ENCODE measurements at places on chromosomes 1 and 21.
A peak's percentile ranks its signal among the peaks of the same experiment; 100 is the strongest.

DNA sequence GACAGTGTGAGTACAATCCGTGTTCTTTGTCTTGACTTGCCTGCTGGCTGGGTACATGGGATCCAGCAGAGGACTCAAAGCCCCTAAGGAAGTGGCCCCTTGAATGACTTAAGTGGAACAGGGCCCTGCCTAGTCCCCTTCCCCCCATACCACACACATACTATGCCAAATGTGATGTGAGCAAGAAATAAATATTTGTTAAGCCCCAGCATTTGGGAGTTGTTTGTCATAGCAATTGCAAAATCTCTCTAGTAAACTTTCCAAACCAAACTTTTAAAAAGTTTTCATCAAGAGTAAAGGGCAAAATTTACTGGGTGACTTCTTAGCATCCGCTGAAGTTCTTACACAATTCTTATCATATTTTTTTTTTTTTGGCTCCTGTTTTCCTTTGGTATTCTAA, 32.5 kb upstream of the CACHD1 start:
- no peak for DNase-seq

DNA sequence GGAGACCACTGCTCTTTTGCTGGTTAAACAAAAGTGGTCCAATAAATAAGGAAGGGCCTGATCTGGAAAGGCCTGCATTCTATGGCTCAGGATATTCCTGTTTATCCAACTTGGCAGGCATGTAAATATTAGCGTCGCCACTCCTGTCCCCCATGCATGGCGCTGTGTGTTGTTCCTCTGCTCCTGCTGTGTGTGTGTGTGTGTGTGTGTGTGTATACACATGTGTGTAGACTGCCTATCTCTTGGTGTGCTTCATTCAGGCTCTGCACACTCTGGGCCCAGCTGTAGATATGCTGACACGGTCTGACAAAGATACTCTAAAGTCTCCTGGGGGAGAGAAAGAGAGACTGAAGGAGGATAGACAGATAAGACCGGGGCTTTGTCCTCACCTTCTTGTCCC, 6.8 kb downstream of the LMOD1 start:
- no peak for DNase-seq

DNA sequence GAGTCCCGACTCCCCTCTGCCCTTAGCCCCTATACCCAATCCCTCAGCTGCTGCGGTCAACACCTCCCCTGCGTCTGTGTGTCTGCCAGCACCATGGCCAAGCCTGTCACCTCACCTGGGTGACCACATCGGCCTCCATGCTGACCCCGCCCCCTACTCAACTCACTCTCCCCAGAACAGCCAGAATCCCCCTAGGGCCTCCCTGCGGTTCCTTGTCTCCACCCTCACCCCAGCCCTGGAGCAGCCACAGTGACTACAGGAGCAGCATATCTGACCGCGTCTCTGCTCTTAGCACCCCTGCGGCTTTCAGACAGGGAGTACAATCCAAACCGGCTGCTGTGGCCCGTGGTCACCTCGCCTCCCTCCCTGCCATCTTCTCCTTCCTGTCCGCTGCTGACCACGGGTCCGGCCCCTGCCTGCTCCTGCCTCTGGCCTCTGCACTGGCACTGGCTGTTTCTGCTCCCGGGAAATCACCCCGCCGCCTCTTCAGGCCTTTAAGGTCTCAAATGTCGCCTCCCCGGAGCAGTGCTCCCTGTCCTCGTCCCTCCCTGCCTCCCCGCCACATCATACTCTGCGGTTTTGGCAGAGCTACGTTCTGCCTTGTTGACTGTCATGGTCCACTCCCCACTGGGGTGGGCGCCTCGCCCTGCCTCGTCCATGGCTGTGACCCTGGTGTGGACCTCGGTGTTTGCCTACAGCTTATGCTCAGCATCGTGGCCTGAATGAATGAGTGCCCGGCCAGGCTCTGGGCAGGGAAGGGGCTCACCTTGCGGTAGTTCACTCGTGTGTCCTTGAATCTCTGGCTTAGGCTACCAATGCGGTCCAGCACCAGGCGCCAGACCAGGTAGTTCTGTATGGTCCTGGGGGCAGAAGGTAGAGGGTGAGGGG, 11.1 kb downstream of the PRXL2B start:
- DNase-seq: peak; percentile 58

GRCh38 chr1:195415584-195415983, 1192.7 kb downstream of the KCNT2 start:
- DNase-seq: no peak

GRCh38 chr1:199551967-199552565, 475.4 kb upstream of the NR5A2 start:
- no peak for DNase-seq
